DMS79 (cell line): ENCODE measurements at places on chromosomes 3 and 15.

- DNase-seq = no peak
Observed at GRCh38 chr3:177461765-177462164, 264.5 kb upstream of the TBL1XR1 start.

DNA sequence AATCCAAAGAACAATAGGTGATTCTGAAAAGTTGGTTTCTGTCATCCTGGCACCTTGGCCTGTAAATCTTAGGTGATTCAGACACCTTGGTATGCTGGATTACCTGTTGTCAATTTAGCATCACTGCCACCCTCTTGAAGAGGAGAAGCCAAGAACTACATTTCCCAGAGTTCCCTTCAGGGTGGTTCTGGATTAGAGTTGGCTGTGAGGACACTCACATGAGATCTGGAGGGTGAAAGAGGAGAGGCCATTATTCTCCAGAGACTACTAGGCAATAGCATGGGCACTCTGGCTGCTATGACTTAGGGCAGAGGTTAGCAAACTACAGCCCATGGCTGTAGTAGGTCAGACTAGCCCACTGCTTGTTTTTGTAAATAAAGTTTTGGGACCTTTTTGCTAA lies 41.7 kb upstream of the CORO2B start:
- no peak for DNase-seq

- DNase-seq = no peak
Observed at GRCh38 chr3:86969500-86970189, 21.3 kb downstream of the VGLL3 start.

- no peak for DNase-seq
Observed at GRCh38 chr15:36136049-36136448, 443.4 kb upstream of the CDIN1 start.

DNA sequence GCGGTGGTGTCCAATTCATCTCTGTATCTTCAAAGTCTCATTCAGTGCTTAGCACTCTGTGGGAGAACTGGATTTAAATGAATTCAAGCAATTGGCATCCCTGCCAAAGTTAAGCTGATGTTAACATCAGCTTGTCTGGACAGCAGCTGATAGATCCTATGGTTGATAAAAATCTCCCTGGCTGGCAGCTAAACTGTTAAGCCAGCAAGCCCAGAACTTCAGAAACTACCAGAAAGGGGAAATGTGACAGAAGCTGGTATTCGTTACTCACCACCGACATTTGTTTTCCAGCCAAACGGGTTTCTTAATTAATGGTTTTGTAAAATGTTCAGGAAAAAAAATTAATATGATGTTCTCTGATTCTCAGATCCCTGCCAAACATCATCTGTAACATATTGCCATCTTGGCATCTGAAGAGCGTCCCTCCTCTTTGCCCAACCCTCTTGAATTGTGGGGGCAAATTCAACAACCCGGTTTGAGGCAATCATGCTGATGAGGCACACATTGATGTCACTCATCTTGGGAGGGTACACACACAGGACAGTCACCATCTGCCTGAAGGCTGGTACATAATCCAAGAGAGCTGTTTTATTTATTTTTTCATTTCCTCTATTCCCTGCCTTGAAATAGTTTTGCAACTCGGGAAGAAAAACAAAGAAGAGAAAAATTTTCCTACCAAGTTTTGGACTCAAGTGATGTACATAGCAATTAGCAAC lies 76.3 kb upstream of the ABHD17C start:
- no peak for DNase-seq

GRCh38 chr3:188595890-188596376 lies 442.0 kb downstream of the LPP start:
- DNase-seq = no peak

DNA sequence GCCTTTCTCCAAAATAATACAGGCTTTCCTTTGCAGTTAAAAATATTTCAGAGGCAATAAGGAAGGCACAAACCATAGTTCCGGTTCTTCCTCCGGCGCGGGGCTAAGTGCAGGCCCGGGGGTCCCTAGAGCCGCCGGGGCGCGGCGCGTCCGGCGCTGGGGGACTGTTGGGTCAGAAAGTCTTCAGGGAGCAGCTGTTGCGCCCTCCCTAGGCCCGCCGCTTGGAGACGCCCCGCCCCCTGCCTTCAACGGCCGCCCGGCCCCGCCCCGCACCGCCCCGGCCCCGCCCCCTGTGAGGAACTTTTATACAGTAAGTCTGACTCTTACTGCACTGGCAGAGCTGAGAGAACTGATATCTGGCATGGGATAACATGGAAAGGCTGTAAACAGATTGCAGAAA lies 283.1 kb upstream of the ARL6 start:
- no peak for DNase-seq

- no peak for DNase-seq
Observed at GRCh38 chr3:197345390-197345789, 47.0 kb upstream of the DLG1 start.

DNA sequence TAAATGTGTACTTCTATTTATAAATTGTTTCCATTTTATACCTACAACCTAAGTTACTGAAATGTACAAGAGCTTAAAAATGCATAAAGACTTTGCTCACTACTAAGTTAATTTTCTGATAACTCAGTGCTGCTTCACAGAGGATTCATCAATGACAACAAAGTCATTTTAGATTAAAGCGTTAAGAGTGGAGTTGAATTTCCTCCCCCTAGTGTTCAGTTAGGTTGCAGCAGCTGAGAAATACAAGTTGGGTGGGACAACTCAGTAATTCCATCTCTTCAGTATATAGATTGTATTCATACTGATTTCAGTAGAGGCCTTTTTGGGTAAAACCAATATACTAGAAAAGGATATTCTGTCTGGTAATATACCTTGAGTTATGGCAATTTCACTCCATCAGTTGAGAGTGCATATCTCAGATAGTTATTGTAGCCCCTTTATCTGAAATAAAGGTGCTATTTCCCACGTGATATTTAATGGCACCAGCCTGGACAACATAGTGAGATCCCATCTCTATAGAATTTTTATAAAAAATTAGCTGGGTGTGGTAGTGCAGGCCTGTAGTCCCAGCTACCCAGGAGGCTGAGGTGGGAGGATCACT lies 6.9 kb upstream of the RPL35A start:
- no peak for DNase-seq

GRCh38 chr15:32057876-32058425 lies 27.6 kb downstream of the CHRNA7 start:
- DNase-seq = no peak

GRCh38 chr3:120642368-120642948 lies 39.6 kb downstream of the HGD start:
- no peak for DNase-seq

- no peak for DNase-seq
Observed at GRCh38 chr3:108588601-108589000, 637 bp downstream of the CIP2A start.

DNA sequence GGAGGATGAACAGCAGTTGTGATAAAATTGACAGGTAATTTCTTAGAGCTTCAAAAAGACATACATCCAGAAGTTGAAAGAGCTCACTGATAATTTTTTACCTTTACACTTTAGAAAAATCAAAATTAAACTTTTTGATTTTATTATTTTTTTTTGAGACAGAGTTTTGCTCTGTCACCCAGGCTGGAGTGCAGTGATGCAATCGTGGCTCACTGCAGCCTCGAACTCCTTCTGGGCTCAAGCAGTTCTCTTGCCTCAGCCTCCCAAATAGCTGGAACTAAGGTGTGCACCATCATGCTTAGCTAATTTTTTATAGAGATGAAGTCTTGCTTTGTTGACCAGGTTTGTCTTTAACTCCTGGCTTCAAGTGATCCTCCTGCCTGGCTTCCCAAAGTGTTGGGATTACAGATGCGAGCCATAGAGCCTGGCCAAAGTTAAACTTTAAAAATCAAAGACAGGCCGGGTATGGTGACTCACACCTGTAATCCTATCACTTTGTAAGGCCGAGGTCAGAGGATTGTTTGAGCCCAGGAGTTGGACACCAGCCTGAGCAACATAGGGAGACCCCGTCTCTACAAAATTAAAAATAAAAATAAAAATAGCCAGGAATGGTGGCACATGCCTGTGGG lies 21.7 kb downstream of the PLA2G4F start:
- no peak for DNase-seq

GRCh38 chr3:48697952-48698351 lies 12.2 kb upstream of the NCKIPSD start:
- no peak for DNase-seq

GRCh38 chr3:119795849-119796248 lies 13.9 kb downstream of the NR1I2 start:
- no peak for DNase-seq

GRCh38 chr15:80163897-80164296 lies 11.1 kb downstream of the FAH start:
- no peak for DNase-seq

DNA sequence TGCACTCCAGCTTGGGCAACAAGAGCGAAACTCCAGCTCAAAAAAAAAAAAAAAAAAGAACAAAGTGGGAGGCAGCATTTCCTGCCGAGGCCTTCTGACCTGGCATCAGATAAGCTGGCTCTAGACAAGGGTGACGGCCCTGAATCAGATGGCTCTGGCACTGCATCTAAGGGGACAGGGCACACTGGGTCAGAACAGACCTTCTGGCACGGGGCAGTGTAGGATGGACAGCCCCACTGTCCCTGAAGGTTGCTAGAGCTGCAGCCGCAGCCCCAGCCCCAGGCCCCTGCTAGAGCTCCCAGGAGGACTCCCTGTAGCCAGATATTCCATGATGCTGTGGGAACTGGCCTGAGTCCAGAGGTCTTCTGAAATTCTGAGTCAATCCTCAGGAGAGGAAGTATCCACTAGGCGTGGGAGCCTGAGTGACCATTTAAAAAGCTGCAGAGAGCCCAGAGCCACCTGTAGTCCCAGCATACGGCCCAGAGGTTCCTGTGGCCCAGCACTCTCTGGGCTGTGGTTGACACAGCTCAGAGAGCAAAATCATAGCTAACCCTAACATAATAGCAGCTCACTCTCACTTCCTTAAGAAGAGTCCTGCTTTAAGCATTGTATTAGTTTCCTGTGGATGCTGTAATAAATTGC lies 69.2 kb upstream of the MFGE8 start:
- no peak for DNase-seq

DNA sequence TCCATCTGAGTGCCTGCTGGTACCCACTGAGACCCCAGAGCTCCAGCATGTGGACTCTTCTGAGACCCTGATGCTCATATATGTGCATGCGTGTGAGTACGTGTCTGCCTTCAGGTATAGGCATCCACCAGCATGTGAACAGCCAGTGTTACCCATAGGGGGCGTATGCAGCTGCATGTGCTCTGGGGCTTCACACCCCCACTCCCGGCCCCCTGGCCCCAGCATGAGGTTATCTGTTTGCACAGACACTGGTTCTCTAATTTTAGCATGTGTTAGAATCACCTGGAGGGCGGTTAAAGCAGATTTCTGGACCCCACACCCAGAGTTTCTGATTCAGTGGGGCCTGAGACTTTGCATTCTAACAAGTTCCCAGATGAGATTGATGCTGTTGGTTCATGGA lies 824 bp upstream of the CILP start:
- no peak for DNase-seq

DNA sequence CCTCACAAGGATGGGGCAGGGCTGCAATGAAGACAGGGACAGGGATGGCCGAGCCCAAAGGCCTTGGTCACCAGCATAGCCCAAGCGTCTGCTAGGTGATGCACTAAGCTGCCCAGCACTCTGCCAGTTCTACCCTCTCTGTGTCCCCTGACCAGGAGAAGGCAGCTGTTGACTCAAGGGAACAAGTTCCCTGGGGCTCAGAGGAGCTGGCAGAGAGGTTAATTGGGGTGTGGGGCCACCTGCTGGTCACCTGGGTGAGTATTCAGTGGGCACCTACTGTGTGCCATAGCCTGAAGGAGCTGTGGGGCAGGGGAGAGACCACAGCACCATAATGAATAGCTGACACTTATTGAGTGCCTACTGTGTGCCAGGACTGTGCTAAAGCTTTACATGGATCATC lies 22.0 kb upstream of the DOCK3 start:
- DNase-seq = no peak

GRCh38 chr3:101862416-101863165 lies 13.3 kb downstream of the NFKBIZ start:
- no peak for DNase-seq

DNA sequence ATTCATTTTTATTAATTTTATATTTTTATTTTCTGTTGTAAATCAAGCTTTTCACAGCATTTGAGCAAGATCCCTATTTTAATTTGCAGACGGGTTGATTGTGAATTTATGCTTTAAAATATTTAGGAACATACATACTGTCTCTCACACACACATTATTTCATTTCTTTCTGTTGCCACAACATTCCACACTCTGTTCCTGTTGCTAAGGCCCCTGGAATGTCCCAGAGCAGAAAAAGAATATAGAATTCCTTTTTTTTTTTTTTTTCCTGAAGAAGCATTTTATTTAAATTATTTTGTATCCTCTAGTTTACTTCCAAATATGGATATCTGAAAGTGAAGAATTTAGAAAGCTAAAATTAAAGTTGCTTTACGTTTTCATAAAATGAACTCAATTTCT lies 36.8 kb upstream of the SCAANT1 start:
- no peak for DNase-seq

GRCh38 chr3:136932978-136933772 lies 24.6 kb upstream of the IL20RB start:
- no peak for DNase-seq

GRCh38 chr3:45992821-45993221 lies 2.8 kb downstream of the FYCO1 start:
- no peak for DNase-seq

GRCh38 chr15:91710080-91710698 lies 143.3 kb upstream of the SLCO3A1 start:
- no peak for DNase-seq

GRCh38 chr15:97903971-97904572 lies 56.4 kb upstream of the ARRDC4 start:
- no peak for DNase-seq

- no peak for DNase-seq
Observed at GRCh38 chr3:189842681-189843602, 211.8 kb downstream of the TP63 start.

GRCh38 chr15:48693484-48693883 lies 48.0 kb upstream of the FBN1 start:
- no peak for DNase-seq

DNA sequence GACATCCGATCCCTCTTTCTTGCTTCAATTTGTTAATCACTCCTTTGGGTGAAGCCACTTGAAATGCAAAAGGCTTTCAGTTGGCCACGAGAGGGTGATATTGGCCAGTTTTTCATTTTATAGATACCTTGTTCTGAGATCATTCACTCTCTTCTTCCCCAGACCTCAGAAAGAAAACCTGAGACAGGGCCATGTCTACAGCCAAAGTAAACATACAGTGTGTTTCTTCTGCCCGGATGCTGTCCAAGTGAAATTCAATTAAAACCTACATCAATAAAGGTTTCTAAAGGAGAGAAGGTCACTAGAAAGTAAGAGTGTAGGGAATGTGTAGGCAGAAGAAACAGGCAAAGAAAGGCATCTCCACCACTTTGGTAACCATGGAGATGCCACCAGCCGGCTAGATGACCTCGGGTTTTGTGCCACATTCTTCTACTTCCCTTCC lies 39.5 kb upstream of the FMN1 start:
- no peak for DNase-seq

DNA sequence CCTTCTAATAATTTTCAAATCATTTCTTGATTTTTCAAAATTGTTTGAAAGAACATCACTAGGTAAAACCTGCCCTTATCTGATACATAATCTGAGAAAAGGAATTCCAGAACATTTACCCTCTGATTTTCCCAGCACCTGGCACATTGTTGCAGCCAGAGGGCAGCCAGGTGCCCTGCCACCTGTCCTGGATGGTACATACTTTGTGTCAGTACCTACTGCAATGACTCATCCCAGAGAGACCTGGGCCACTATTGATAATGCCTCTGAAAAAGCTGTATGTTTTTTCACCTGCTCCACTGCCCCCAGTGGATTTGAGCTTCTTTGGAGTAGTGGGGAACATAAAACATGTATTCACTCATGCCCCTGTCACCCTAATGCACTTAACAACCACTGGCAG lies 648.9 kb upstream of the GBE1 start:
- DNase-seq = no peak
